ENCODE measurements at places on chromosomes 6 and 20.

GRCh38 chr6:139730340-139730974, 356.0 kb upstream of the CITED2 start:
- no peak for DNase-seq

- DNase-seq: no peak
Measured at GRCh38 chr6:5463690-5464089, 202.4 kb downstream of the FARS2 start.

- no peak for DNase-seq
Measured at GRCh38 chr6:136761227-136761922, 30.9 kb downstream of the MAP3K5 start.

DNA sequence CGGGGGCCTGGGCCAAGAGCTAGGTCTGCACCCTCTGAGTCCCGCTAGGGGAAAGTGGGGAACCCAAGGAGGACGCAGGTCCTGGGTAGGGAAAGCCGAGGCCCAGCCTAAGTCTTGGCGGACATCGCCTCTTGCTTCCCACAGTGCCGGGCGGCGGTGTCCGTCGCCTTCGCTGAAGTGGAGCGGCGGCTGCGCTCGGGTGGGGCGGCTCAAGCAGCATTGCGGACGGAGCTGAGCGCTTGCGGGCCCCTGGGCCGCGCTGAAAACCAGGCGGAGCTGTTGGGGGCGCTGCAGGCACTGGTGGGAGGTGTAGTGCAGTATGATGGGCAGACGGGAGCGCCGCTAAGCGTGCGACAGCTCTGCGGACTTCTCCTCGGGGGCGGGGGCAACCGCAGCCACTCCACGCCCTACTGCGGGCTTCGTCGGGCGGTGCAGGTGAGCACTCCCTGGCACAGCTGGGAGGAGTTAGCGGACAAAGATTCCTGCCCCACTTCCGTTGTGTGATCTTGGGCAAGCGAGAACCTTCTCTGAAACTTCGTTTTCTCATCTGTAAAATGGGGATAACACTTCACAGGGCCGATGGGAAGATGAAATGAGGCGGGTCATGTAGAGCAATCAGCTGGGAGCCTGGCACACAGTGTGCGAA, 4.2 kb downstream of the PRSS16 start:
- peak; percentile 90 for DNase-seq

- no peak for DNase-seq
Measured at GRCh38 chr6:35141007-35141655, at the start of gene TCP11. Gene TCP11 (minus strand): TSS chr6:35141339. CDS start chr6:35140870, 469 bp downstream.

- no peak for DNase-seq
Measured at GRCh38 chr6:11223286-11223864, 9.1 kb downstream of the NEDD9 start.

GRCh38 chr20:37356387-37356786, 10.4 kb downstream of the SRC start:
- DNase-seq: no peak

DNA sequence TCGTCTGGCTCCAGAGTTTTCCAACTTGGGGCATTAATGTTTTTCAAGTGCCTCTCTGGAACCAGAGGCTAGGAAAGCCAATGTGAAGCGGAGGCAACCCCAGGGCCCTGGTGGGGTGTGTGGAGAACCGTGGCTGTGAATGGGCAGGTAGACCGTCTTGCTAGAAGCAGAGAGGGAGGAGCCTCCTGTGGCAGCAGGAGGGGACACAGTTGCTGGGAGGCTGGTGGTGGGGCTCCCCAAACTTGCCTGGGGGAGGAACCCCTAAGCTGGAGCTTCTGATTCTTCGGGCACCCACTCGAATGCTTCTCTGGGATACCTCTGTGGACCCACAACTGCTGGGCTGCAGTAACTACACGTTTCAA, 65.3 kb upstream of the APCDD1L start:
- no peak for DNase-seq

DNA sequence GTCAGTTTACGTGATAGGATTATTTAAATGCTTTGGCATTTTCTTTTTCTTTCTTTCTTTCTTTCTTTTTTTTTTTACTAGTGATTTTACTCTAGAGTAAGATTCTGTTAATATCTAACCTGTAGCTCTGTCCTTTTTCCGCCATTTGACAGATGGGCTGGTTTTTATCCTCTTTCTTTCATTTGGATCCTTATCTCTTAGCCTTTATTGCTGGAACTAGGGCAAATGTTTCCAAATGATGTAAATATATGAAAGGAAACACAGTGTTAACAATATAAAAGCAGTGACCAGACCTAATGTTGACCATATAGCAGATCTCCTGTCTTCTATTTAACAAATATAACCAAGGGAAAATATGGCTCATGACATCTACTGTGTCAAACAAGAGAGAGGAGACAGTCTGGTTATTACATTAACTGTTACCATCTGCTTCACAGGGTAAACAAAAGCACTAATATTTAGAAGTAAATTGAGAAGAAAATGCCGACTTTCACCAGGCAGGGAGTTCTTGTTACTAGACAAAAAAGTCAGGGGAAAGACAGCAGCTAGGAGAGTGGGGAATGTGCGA, 59.8 kb upstream of the GCLC start:
- no peak for DNase-seq

DNA sequence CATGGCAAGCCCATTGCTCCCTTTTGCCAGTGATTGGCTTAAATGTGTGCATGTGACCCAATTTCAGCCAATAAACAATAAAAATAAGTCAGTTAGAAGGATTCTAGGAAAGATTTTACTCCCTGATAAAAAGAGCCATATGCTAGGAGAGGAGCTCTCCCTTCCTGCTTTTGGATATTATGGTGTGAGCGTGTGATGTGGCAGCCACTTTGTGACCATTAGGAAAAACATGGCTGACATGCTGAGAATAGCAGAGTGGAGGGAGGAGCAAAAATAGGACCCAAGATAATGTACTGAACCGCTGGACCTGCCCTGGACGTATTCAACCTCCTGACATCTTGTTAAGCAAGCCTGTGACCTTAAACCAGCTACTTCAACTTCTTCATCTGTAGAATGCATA, 160.6 kb upstream of the MLN start:
- no peak for DNase-seq

- DNase-seq: no peak
Measured at GRCh38 chr6:89930789-89931188, 36.5 kb downstream of the GJA10 start.

GRCh38 chr20:43681991-43682410, 15.1 kb downstream of the MYBL2 start:
- no peak for DNase-seq

DNA sequence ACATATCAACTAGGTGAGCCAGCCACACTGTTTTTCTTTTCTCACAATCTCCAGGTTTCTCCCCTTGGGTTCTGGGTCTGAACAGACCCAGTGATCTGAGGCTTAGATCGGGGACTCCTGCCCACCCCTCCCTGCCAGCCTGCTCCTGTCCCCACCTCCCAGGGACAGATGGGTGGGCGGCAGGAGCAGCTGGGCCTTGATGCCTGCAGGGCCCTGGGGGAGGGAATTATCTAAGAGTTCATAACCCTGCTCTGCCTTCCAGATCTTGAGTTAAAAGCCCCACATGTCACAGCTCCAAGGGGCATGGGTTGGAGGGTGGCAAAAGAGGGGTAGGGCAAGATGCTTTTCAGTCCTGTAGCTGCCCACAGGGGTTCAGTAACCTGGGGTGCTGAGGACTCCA, 5.2 kb upstream of the XKR7 start:
- no peak for DNase-seq

- DNase-seq: no peak
Measured at GRCh38 chr20:37885042-37885441, 17.9 kb upstream of the VSTM2L start.

DNA sequence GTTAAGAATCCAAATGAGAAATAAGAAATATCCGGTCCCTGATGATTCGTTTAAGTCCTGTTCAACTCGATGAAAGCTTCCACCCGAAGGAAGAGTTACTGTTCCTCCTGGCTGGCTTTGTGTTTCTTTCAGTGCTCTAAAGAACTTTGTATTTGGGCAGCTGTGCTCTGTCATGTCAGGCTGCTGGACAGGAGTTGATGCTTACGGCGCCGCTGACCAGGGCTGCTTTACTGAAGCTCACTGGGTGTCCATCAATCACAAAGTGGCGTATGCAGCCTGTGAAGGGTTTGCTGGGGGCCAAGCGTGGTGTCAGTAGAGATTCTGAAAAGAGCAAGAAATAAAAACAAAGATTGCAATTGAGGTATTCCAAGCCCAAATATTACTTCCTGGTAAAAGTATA, 21.9 kb downstream of the FAM229B start:
- no peak for DNase-seq

GRCh38 chr6:128723667-128724066, 159.3 kb upstream of the LAMA2 start:
- no peak for DNase-seq

GRCh38 chr6:130119211-130119610, 100.8 kb downstream of the L3MBTL3 start:
- DNase-seq: no peak

DNA sequence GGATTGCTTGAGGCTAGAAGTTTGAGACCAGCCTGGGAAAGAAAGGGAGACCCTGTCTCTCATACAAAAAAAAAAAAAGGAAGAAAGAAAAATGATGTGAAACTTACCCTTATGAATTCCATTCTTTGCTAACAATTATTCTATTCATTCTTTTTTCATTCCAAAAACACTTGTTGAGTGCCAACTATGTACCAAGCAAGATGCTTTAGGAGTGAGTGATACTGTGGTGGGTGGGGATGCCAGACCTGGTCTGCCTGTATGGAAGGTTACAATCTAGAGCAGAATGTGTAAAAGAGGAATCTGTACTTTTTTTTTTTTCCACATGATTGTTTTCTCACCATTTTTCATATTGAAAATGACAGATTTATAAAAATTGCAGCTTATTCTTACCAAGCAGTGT, 73.8 kb upstream of the TULP1 start:
- no peak for DNase-seq

DNA sequence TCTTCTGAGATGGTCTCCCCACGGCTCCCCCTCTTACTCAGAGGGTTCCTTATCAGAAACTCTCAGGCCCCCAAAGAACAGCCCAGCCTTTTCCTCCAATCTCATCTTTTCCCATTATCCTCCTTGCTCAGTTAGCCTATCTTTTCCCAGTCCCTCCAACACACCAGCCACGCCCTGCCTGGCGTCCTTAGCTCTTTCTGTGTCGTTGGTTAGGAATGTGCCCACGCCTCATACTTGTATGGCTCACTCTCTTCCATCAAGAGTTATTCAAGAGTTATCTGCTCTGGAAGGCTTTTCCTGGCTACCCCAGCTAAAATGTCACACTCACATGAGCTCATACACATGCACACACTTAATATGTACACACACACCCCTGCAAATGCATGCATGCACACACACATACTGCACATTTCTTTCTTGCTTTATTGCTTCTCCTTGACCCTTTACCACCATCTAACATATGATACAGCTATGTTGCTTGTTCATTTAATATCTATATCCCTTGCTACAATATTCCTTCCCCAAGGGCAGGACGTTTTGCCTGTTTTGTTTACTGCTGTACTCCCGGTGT, 37.6 kb downstream of the SLC2A10 start:
- no peak for DNase-seq

GRCh38 chr20:10125757-10126156, 91.0 kb downstream of the ANKEF1 start:
- DNase-seq: no peak

GRCh38 chr20:38258545-38259215, 1.9 kb downstream of the KIAA1755 start:
- DNase-seq: no peak

DNA sequence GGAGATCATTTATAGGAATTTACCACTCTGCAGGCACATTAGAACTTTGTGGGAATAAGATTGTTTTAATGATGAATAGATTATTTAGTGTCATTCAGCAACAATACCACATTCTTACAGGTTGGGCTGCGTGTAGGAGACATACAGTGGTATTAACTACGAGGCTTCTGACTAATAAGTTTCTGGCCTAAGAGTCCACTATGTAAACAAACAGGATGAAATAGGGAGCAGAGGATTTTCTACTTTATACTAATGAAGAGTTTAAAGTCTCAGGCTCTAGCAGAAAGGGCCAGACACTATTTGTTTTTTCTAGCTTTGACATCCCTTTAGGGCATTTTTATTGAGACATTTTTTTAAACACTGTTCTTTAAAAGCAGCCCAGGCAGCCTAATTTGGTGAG, 75.6 kb downstream of the SLC24A3 start:
- no peak for DNase-seq

GRCh38 chr20:9629831-9630230, 115.4 kb downstream of the LAMP5 start:
- no peak for DNase-seq

DNA sequence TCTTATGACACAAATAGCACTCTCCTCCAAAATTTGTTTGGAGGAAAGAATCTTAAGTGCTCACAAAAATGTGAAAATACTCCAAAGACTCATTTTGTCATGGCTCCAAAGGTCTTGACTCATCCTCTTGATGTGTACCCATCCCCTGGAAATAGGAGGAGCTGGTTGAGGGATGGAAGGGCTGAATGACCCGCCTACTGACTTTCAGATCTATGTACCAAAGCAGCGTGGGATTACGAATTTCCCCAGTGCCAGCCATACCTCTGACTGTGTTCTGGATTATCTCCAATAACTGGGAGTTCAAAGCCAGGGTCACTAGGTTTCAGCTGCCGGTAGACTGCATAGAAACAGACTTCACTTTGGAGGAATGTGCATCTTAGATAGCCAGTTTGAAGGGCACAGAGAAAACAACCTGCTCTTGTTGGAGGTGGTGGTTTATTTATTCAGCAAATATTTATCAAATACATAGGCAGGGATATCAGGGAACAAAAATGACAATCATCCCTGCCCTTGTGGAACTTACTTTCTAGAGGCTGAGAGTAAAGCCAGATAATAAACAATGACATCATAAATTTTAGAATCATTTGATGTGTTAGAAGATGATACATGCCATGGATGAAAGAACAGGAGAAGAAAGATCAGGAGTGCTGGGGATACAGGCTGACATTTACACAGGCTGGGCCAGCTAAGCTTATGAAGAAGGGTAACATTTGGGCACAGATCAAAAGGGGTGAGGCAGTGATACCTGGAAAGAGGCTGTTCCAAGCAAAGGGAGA, 246.6 kb downstream of the TBXT start:
- no peak for DNase-seq

DNA sequence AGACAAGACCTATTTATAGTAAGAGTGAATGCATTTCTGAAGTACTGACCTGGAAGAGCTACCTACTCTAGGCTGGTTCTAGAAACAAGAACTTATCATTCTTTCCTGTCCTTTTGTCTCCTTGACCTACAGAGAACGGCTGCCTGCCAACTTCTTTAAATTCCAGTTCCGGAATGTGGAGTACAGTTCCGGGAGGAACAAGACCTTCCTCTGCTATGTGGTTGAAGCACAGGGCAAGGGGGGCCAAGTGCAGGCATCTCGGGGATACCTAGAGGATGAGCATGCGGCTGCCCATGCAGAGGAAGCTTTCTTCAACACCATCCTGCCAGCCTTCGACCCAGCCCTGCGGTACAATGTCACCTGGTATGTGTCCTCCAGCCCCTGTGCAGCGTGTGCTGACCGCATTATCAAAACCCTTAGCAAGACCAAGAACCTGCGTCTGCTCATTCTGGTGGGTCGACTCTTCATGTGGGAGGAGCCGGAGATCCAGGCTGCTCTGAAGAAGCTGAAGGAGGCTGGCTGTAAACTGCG, 8.3 kb downstream of the APOBEC2 start:
- DNase-seq: no peak
